ENCODE measurements at places on chromosomes 2 and 18.

- DNase-seq: no peak
Observed at GRCh38 chr2:206915121-206915520, 24.2 kb upstream of the CPO start.

DNA sequence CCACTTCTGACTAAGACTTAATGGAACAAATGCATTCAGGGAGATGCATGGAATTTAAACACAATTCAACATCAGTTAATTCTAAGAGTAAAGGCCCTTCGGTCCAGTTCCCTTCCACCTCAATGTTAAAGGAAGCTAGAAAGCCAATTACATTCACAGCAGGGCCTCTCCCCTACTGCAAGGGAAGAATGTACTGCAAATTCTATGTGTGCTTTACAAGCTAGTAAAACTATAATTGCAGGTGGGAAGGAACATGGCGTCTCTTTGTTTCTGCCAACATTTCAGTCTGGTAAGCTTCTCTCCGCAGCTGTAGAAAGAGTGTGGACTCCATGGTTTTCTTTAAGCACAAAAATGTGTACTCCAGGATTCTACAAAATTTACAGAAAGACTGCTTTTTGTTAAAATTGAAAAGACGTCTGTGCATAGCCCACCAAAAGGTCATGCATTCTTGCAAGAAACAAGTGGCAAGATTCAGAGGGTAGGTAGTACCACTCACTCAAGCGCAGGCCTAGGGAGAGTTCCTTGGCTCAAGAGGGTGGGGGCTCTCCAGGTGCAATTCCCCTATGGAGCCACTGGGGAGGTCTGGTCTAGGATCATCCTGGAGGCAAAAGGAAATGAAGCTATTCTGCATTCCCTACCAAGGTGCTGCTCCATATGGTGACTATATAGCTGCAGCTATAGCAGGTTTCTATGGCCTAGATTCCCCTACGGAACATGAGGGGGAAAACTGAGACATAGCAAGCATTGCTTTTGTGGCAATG lies 127.0 kb upstream of the FZD5 start:
- no peak for DNase-seq

DNA sequence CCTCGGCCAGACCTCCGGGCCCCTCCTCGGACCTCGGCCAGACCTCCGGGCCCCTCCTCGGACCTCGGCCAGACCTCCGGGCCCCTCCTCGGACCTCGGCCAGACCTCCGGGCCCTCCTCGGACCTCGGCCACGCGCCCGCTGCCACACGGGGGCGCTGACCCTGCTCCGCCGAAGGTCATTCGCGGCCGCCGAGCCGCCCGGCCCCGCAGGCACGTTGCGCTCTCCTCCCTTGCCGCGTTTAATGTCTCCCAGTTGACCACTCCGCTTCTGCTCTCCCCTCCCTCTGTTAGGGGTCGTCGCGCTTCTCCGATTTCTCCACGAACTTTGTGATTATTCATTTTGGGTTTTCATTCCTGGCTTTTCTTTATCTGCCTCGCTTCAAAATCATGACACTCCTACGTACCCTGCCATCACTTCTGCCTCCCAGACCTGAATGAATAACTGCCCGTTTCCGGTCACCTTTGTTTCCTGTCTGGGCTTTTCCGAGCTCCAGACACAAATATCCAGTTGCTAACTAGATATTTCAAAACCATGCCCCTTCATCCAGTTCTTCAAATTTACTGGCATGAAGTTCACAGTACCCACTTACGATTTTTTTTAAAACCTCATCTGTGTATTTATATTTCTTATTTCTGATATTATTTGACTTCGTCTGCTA lies 14.8 kb upstream of the COLEC12 start:
- no peak for DNase-seq

GRCh38 chr2:100246163-100247145 lies 75.8 kb downstream of the LONRF2 start:
- DNase-seq: no peak

DNA sequence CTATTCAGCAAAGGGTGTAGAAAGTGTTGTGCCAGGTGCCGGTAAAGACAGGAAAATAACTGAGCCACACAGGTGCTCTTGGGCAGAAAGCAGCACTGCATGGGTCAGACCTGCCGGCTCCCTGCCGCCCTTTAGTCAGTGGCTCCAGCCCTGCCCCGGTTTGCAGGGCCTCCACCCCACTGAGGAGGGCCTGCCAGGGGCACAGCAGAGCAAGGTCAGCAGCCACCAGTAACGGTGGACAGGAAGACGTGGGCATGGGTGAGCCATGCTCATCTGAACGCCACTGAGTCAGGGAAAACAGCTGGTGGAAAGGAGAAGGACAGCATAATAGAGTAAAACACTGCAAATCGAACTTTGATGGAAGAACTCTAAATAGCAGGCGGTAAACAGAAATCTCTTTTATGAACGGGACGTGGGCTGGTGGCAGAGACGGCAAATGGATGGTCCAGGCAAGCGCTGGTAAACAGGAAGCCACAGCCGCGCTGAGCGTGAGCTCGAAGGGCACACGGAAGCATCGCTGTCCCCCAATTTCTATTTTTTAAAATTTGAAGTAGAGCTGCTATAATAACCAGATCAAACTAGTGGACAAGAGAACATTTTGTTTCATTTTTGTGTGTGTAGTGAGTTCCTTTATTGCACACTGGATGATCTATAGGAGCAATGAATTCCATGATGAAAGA lies 141.8 kb upstream of the ALKAL2 start:
- DNase-seq: peak; percentile 64

DNA sequence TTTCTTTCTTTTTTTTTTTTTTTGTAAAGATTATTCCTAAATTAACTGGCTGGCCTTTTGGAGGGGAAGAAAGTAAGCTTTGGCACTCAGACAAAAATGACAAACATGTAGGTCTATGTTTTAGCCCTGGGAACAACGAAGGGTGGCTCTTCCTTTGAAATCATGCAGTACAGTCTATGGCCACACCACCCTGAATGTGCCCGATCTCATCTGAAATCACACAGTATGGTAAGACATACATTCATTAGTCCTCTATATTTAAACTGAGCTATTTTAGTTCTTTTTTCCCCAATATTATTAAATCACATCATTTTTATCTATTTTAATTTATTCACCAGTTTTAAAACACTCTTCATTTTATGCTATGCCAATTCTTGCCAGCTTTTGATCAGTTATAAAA lies 48.2 kb downstream of the PLA2R1 start:
- no peak for DNase-seq

- DNase-seq: no peak
Observed at GRCh38 chr18:76335859-76336640, 159.0 kb downstream of the ZNF516 start.

DNA sequence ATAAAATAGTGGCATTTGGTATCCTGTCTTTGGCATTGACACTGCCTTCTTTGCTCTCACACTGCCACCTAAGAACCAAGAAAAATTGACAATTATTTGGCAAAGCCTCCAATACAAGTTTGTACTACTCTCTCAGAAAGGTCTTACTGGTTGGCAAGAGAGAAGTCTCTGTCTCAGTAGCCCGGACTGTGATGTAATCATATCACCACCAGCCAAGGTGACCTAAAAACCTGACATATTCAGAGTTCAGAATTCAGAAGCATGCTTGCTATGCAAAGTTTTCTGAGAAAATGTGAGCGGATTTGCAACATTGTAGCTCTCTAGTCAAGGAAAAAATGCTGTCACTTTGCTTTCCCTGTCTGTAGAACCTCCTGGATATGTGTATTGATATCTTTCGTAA lies 196.0 kb downstream of the CDH7 start:
- no peak for DNase-seq

- no peak for DNase-seq
Observed at GRCh38 chr2:54763636-54764291, 40.3 kb downstream of the EML6 start.
